Gastrocnemius medialis (tissue), 4 donors: ENCODE measurements at places on chromosomes 1 and 21. TPM values are rescaled to one million over a fixed set of nuclear protein-coding genes. Genes with fewer than 3 reads are reported as not detected.

E2F2 gene
- total RNA-seq = not detected

SPRR5 gene
- not detected for total RNA-seq

C21orf58 gene
- 0.44 TPM for total RNA-seq

DNA sequence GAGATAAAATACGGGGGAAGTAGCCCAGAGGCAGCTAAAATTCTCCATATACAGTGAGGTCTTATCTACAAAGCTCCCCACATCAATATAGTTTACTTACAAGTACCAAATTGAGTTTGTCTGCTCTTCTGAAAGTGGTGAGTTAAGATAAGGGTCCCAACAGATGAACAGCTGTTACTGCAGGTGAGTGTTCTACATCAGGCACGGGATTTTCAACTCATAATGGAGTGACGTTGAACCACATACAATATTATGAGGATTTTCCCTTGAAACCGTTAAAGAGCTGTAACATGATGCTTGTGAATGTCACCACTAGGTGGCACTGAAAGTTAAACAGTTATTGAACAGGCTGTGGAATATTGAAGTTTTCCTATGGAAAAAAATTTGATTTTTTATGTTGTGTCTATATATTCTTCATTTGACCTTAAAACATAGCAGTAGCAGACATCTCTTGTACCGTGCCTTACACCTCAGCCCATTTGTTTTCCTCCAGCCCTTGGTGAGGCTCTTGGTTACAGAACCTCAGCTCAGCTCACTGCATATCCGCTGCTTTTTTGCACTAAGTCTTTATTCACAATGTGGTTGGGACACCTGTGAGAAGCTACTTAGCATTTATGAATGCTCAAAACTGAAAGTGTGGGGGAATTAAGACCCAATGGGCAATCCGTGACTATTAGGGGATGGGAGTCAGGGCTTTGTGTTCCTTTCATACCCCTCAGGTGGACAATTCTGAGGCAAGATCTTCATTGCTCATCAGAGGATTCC lies 23.2 kb downstream of the CD1D start:
- no peak for DNase-seq

DNA sequence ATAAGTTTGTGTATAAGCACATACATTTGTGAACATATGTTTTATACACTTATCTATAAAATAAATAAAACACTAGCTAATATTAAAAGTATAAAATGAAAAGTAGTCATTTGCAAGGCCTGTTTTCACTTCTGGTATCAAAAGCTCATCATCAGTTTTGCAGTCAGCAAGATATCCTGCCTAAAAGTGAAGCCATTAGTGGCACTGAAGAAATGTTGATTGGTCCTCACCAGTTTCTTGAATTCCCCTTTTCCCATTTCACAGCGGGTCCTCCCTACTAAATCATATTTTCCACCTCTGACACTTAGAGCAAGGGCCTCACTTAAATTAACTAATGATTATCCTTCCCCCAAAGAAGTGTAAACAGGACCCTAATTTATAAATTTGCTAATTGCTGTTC lies 6.7 kb downstream of the TBX15 start:
- DNase-seq = no peak

- no peak for DNase-seq
Observed at GRCh38 chr1:178341261-178341956, 155.4 kb downstream of the CLEC20A start.

GRCh38 chr1:97603776-97604175 lies 317.1 kb downstream of the DPYD start:
- no peak for DNase-seq
